ENCODE measurements at places on chromosomes 4 and X. TPM values are rescaled to one million over a fixed set of nuclear protein-coding genes. Genes with fewer than 3 reads are reported as not detected.

Gene TXK
- 0.75 TPM for total RNA-seq

Gene ACOT9
- 54.3 TPM for total RNA-seq

Gene NOX1
- total RNA-seq, result not detected

Gene ATOH1
- total RNA-seq, result not detected

Gene CABS1
- total RNA-seq, result not detected

Gene ANKRD37
- 4.6 TPM for total RNA-seq
